ENCODE measurements at places on chromosomes 1 and 21. TPM values are rescaled to one million over a fixed set of nuclear protein-coding genes. Genes with fewer than 3 reads are reported as not detected.

The KCND3 gene
- 1.3 TPM for polyA plus RNA-seq

The L1TD1 gene
- 0.28 TPM for polyA plus RNA-seq

The ATXN7L2 gene
- 6.0 TPM for polyA plus RNA-seq

The CFHR5 gene
- polyA plus RNA-seq: not detected

The RAB42 gene
- polyA plus RNA-seq: 3.1 TPM

GRCh38 chr1:153793261-153793972 is 18.2 kb downstream of the SLC27A3 start:
- H3K27me3 ChIP-seq: no peaks in the 10 kb centered on the region
- no peak overlapping the region for H3K4me3 ChIP-seq
- no peaks in the 10 kb centered on the region for H3K36me3 ChIP-seq
- no peak overlapping the region for H3K27ac ChIP-seq
- peaks cover 15% of the 10 kb centered on the region for H3K4me1 ChIP-seq

GRCh38 chr1:228177721-228178710 is 12.4 kb downstream of the IBA57 start:
- no peak overlapping the region for H3K4me3 ChIP-seq
- H3K4me1 ChIP-seq: peaks cover 16% of the 10 kb centered on the region
- DNase-seq: no peak
- H3K27me3 ChIP-seq: no peaks in the 10 kb centered on the region
- peak overlapping the region; percentile 66 for H3K27ac ChIP-seq

- no peaks in the 10 kb centered on the region for H3K4me1 ChIP-seq
- no peak for DNase-seq
- peaks cover 2% of the 10 kb centered on the region for H3K27me3 ChIP-seq
- no peaks in the 10 kb centered on the region for H3K36me3 ChIP-seq
- H3K4me3 ChIP-seq: no peak overlapping the region
These were observed 14.1 kb upstream of the IL10 start for GRCh38 chr1:206786212-206786886.

GRCh38 chr1:225944951-225945350 is 3.9 kb upstream of the LEFTY2 start:
- H3K27ac ChIP-seq: no peak overlapping the region
- DNase-seq: no peak
- H3K27me3 ChIP-seq: no peaks in the 10 kb centered on the region
- no peak overlapping the region for H3K4me3 ChIP-seq
- H3K36me3 ChIP-seq: no peaks in the 10 kb centered on the region

DNA sequence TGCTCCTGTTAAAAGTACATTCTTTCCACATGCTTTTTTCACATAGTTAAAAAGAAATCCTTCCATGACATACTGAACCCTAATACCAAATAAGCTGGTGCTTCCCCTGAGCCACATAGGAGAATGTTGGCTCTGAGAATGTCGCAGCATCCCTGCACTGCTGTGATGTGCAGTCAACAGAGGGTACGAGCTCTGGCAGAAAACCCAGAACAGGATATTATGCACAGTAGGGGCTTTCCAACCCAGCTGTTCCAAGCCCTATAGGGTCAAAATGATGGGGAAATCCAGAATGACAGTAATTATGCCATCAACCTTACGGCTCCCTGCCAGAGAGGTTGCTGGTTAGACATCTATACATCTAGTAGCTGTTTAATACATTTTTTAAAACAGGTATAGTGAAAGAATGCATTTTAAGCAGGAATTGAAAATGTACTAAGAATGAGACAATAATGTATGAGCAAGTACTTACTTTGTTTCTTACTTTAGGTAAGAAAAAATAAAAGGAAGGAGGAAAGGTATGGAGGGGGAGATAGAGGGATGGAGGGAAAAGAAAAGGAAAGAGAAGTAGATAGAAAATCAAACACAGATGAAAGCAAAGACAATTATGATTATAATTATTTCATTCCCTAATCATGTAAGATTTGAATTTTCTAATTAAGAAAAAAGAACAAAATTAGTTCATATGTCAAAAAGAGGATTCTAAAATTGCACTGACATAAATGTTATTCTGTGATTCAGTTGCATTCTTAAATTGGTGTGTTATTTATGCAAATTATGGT is 126.0 kb downstream of the NR5A2 start:
- no peak overlapping the region for H3K4me3 ChIP-seq
- H3K27ac ChIP-seq: no peak overlapping the region

DNA sequence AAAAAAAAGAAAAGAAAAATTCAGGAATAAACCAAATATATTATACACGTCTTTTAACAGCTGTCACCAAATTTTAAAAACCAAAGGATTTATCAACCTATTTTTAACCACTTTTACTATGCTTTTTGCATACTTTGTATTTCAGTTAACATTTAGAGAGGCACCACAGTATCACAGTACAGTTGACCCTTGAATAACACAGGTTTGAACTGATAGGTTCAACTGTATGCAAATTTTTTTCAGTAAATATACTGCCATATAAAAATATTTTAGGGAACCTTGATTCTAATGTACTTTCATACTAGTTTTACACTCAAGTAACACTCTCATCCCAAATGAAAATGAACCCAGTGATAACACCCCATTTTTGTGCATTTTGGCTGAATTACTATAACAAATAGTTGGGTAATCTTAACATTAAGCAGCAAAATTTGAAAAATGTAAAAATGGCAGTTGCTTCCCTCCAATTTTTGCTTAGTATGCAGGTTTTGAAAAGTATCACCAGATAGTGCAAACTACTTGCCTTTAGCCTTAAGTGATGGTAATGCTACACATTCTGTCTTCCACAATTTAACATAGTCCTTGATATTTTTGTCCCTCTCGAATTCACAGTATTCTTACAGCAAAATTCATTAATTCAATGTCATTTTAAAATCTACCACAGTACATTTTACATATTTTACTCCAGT is 10.8 kb upstream of the ADCY10 start:
- H3K4me3 ChIP-seq: no peak overlapping the region
- H3K4me1 ChIP-seq: no peaks in the 10 kb centered on the region

GRCh38 chr1:231924180-231924579 is 297.6 kb downstream of the DISC1 start:
- H3K27ac ChIP-seq: no peak overlapping the region
- no peaks in the 10 kb centered on the region for H3K27me3 ChIP-seq
- H3K4me3 ChIP-seq: no peak overlapping the region
- no peaks in the 10 kb centered on the region for H3K36me3 ChIP-seq
- peak; percentile 64 for DNase-seq

DNA sequence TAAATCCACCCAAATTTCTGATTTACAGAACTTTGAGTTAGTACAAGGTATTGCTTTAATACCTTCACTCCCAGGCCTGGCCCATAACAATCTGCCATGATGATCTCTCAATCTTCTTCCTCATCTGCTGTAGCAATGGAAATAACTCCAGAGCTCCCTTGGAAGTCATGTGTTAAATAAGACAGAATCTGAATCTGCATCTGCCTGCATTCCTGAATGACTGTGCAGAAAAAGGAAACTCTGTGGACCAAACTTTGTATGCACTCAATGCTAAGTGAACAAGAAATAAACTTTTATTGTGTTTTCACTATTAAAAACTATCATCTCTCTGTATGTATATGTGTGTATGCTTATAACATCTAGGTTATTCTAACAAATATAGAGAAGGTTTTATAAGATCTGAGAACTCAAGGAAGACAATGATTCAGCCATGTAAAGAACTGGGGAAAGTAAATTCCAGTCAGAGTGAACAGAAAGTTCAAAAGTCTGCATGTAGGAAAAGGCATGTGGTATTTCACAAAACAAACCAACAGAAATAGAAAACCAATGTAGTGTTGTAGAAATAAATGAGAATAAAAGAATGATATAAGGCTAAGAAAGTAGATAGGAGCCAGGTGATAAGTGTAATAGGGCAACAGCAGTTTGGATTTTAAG is 390.2 kb downstream of the USH2A start:
- no peaks in the 10 kb centered on the region for H3K27me3 ChIP-seq
- H3K27ac ChIP-seq: no peak overlapping the region
- H3K4me3 ChIP-seq: no peak overlapping the region
- no peaks in the 10 kb centered on the region for H3K4me1 ChIP-seq
- no peak for DNase-seq

DNA sequence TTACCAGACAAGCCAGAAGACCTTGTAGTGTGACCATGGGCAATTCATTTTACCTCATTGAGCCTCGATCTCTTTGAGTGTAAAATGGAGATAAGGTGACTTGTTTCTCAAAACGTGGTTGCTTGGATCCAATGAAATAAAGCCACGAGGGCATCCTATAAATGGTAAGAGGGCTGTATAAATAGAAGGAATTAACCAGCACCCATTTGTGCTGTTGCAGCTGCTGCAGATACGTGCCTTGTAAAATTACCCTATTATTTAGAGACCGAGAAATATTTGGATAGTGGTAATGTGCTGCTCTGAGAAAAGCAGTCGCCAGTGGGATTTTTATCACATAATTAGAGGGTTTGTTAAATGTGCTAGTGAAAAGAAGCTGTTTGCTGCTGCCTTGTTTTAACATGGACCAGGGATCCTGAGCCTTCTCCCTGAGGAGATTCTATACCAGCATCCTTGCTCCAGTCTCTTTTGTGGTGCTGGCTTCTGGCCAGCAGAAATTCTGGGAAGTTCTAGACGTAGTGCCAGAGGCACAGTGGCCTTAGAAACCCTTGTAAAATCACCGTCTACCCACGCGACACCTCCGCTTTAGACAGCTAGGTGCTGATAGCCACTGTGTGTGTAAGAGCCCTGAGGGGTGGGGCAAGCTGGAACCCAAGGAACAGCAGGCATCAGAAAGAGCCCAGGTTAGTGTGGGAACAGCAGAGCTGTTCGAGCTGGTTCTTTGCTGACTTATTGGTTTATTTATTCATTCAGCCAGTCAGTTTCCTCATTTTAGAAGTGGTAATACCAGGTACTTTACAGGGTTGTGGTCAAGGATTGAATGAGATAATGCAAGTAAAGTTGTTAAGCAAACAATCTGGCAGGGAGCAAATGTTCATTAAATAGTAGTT is 137.5 kb downstream of the NOS1AP start:
- H3K4me1 ChIP-seq: peaks cover 5% of the 10 kb centered on the region
- H3K36me3 ChIP-seq: no peaks in the 10 kb centered on the region
- no peak overlapping the region for H3K4me3 ChIP-seq
- H3K27me3 ChIP-seq: no peaks in the 10 kb centered on the region
- H3K27ac ChIP-seq: peak overlapping the region; percentile 9

DNA sequence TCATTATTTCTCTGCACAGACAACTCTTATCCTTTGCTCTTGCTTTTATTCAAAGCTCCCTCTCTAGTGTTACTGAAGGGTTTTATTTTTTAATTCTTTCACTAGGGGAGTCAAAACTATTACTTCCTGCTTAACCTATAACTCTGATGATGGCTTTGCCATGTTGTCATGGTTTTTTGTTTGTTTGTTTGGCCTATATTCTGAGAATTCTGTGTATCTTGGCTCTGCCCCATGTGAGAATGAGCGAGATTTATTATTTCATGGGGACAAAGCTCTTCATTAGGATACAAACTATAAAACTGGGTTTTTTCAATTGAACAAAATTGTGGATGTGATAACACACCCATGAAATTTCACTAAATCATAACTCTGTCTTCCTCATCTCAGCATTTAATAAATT is 190.5 kb upstream of the C1orf105 start:
- H3K36me3 ChIP-seq: no peaks in the 10 kb centered on the region
- H3K4me3 ChIP-seq: no peak overlapping the region
- no peak overlapping the region for H3K27ac ChIP-seq
- H3K27me3 ChIP-seq: no peaks in the 10 kb centered on the region

DNA sequence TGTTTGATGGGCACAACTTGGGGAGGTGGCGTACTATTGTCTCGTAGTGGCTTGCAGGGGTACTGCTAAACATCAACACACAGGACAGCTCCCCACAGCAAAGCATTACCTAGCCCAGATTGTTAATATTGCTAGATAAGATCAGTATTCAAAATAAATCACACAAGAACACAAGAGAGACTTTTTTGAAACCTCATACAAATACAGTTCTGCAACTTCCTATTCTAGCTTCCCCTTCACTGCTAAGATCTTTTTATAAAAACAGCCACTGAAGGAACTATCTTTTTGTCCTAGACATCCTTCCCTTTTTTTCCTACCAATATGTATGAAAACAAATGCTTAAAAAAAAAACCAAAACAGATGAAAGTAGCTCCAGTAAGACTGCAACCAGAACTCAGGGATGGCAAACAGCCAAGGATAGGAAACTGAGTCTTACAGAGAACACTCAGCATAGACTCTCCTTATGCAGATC is 137.8 kb upstream of the KRTAP19-8 start:
- H3K27ac ChIP-seq: no peak overlapping the region
- H3K27me3 ChIP-seq: no peaks in the 10 kb centered on the region
- H3K36me3 ChIP-seq: no peaks in the 10 kb centered on the region

DNA sequence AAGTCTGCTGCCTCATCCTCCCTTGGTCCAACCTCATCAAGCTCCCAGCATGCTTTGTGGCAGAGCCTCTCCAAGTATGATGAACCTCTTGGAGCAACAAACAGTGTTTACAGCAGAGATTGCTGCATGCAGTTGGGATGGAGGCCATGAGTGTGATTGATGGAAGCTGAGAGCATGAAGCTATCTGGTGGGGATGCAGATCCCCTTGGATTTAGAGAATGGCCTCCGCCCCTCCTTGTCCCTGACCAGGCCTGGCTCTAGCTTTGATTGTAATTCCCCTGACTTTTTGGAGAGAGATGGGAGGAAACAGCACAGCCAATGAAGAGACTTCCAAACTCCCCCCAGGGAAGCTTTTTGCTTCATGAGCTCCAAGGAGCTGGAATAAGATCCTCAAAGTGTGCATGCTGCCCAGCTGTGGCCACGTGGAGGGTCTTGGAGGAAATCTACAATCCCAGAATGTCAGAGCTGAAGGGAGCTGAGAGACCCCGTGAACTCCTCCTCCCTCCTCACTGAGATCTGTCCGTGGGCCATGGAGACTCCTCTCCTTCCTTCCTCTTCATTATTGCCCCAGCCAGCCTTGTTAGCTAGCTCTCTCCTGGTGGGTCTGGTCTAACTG is 165.3 kb upstream of the USP24 start:
- no peaks in the 10 kb centered on the region for H3K36me3 ChIP-seq
- no peaks in the 10 kb centered on the region for H3K4me1 ChIP-seq
- DNase-seq: no peak
- no peak overlapping the region for H3K27ac ChIP-seq
- no peak overlapping the region for H3K4me3 ChIP-seq
